OCI-LY7 (cell line): ENCODE measurements at places on chromosomes 11 and 22. TPM values are rescaled to one million over a fixed set of nuclear protein-coding genes. Genes with fewer than 3 reads are reported as not detected.

Gene HEPHL1
- not detected in 2 replicates for total RNA-seq

Gene SMPD1
- total RNA-seq, result 11.5 and 11.9 TPM in 2 replicates

Gene SEC14L3
- total RNA-seq, result not detected in 2 replicates

Gene TNNT3
- total RNA-seq, result 4.7 and 5.8 TPM in 2 replicates

Gene OR6A2
- total RNA-seq, result 2.2 and 2.4 TPM in 2 replicates
